Fibroblast of pulmonary artery (primary cell): ENCODE measurements at places on chromosomes 5 and 9.

DNA sequence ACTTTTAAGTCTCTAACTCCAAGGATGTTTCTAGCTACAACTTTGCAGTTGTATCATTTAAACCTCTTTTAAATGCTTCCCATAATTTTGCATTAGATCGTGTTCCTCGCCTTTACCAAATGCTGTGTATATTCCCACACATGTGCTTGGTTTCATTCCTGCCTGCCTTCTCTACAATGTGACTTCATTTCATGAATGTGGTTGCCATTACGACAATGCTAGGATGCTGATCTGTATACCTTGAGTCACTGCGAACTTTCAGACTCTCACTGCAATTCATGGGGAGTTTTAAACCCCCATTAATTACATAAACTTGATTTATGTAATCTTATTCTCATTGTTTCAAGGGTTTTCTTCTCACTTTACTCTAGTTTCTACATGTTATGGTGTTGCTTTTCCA lies 50.3 kb downstream of the UBE2QL1 start:
- no peak for DNase-seq

GRCh38 chr5:66013397-66013796 lies 87.0 kb downstream of the ERBIN start:
- no peak for DNase-seq

- peak; percentile 66 for DNase-seq
These were observed 982.0 kb upstream of the ARRDC3 start for GRCh38 chr5:92364986-92365550.

DNA sequence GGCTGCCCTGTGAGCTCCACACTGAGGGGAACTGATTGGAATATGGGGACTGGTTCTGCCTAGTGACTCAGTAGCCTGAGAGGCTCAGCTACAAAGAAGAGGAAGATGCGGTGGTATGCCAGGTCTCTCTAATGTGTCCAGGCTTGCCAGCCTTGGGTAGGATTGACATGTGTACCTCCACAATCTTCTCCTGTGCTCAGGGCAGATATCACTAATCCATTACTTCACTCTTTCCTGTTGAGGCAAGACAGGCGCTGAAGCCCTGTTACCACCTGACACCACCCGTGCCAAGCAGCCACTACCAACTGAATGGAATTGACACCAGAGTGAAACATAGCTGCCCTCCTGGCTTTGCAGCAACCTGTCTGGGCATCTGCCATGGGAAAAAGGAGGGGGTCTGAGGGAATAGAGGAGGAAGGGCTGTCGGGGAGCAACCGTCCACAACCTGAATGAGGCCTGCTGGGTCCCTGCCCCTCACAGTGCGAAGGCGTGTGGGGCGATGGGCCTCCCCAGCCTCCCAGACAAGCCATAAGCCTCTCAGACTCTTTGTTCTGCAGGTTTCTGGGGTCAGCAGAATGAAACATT lies 114.7 kb upstream of the CXCL14 start:
- DNase-seq = no peak

DNA sequence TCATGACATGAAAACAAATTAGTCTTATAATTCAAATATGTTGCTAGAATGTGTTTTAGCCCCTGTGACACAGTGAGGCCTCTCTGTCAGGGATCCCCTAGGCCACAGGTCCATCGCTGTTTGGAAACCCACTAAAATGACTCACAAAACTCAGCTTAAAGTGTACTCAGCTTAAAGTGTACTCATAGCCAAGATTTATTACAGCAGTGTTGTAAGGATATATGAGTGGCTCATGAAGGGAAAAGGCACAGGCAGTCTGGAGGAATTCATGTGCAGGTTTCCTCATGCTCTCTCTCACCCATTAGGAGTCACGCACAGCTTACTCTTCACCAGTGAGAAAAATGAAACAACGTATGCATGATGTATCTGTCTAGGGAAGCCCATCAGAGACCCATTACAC lies 24.4 kb upstream of the TGFBI start:
- DNase-seq = peak; percentile 48

DNA sequence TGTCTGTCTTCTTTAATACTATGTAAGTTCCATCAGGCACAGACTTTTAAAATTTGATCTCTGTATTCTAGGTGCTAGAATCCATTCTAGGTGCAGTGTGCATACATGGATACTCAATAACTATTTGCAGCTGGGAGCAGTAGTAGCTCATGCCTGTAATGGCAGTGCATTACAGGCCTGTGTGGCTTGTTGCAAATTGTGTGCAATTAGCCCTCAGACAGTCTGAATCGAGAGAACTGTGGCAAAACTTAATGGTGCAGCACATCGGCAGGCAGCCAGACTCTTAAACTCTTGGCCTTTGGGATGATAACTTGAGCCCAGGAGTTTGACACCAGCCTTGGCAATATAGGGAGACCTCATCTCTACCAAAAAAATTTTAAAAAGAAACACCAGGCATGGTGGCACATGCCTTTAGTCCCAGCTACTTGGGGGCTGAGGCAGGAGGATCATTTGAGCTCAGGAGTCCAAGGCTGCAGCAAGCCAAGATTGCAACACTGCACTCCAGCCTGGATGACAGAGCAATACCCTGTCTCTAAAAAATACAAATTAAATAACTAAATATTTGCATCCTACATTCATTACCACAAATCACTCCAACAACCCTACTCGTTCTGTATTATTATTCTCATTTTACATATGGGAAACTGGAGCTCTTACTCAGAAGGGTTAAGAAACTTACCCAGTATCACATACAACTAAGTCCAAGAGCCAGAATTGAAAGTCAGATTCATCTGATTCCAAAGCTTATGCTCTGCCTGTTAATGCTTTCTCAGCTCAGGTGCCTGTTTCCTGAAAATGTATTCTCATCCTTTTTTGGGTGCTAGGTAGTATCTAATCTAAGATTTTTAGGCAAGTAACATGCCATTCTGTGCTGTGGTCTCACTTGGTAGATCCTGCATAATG lies 30.1 kb downstream of the PRKACG start:
- DNase-seq = no peak

- no peak for DNase-seq
These were observed 313.0 kb downstream of the GADD45G start for GRCh38 chr9:89917861-89918260.

- DNase-seq = no peak
These were observed 465.6 kb upstream of the KIF2A start for GRCh38 chr5:61840361-61840760.

DNA sequence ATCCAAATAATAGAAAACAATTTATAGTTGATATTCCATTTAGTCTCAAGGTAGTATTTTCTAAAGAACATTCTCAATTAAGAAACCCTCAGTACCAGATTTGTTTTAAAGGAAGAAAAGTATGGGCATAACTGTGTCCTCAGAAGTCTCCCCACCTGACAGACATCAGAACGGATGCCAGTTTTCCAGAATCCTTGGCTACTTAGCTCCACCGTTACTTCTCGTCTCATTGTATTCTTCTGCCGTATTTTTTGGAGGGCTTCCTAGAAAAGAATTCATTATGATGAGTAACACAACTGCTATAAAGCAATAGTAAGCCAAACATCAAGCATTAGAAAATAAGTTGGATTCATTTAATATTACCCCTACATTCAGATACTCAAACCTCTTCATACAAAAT lies 67.8 kb downstream of the DROSHA start:
- DNase-seq = peak; percentile 13

GRCh38 chr9:134916161-134916665 lies 1.5 kb downstream of the FCN1 start:
- no peak for DNase-seq

DNA sequence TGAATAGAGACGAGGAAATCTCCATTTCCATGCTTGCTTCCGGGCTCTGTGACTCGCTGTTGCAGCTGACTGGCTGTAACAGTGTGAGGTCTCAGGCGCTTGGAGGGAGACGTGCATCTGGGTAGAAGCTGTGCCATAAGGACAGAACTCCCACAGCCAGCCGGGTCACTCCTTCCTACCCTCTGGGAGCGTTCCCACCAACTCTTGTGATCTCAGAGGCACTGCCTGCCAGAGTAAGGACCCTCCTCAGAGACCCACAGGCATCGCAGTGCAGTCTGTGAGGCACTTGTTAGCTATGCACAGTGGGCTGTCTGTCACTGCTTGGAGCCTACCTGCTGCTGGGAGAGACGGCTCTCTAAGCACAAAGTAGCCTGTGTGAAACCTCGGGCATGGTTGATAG lies 203.4 kb upstream of the SEMA6A start:
- no peak for DNase-seq

DNA sequence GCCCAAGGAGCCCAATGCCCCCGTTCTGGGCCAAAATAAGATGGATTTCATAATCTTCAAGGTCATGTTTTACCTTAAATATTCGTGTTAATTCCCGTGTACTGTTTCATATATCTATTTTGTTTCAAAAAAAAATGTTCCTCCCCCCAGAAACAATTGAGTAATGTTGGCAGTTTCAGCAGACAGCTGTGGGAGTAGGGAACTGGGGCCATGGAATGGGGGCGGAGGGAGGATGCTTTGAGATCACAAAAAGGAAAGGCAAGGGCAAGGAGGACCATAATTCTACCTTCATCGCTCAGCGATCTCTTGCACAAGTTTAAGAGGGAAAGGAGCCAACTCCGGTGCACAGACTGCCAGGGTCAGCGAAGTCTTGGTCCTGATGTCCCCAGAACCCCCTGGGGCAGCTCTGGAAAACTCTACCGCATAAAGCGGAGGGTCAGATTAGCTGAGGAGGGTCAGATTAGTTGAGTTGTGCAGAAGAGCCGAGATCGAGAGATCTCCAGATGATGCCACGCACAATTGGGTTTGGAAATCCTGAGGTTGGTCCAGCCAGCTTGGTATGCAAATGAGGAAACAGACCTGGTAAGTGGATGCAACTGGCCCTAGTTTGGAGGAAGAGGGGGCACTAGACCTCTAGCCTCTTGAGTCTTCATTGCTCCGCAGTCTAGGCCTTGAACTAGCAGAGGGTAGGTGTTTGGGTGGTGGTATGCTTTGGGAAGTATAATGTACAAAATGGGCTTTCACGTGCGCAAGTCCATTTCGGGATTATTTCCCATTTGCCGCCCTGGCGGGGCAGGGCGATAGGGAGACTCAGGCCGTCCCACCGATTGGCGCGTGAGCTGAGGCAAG lies 24.0 kb downstream of the CDKN2A start:
- DNase-seq = no peak

GRCh38 chr5:37724395-37725125 lies 115.3 kb downstream of the GDNF start:
- peak; percentile 54 for DNase-seq

GRCh38 chr5:174374206-174374605 lies 328.7 kb downstream of the NSG2 start:
- no peak for DNase-seq

GRCh38 chr9:90393365-90394152 lies 249.1 kb downstream of the DIRAS2 start:
- no peak for DNase-seq

DNA sequence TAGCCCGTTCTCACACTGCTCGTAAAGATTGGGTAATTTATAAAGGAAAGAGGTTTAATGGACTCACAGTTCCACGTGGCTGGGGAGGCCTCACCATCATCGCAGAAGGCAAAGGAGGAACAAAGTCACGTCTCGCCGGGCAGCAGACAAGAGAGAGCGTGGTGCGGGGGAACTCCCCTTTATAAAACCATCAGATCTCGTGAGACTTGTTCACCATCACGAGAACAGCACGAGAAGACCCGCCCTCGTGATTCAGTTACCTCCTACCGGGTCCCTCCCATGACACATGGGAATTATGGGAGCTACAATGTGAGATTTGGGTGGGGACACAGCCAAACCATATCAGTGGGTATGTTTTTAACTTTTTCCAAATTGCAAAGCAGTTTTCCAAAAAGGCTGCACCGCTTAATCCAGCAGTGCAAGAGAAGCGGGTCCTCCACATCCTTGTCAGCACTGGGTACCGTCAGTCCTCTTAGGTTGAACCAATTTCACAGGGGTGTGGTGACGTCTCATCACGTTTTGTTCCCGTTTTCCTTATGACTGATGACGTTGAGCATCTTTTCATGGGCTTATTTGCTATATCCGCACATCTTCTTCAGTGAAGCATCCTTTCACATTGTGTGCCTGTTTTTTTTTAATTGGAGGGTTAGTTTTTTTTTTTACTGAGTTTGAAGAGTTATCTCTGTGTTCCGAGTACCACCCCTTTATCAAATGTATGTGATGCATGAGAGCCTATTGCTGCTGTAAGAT lies 8.0 kb upstream of the FCN2 start:
- no peak for DNase-seq

GRCh38 chr9:134434894-134435506 lies 108.7 kb downstream of the RXRA start:
- DNase-seq = peak; percentile 98

DNA sequence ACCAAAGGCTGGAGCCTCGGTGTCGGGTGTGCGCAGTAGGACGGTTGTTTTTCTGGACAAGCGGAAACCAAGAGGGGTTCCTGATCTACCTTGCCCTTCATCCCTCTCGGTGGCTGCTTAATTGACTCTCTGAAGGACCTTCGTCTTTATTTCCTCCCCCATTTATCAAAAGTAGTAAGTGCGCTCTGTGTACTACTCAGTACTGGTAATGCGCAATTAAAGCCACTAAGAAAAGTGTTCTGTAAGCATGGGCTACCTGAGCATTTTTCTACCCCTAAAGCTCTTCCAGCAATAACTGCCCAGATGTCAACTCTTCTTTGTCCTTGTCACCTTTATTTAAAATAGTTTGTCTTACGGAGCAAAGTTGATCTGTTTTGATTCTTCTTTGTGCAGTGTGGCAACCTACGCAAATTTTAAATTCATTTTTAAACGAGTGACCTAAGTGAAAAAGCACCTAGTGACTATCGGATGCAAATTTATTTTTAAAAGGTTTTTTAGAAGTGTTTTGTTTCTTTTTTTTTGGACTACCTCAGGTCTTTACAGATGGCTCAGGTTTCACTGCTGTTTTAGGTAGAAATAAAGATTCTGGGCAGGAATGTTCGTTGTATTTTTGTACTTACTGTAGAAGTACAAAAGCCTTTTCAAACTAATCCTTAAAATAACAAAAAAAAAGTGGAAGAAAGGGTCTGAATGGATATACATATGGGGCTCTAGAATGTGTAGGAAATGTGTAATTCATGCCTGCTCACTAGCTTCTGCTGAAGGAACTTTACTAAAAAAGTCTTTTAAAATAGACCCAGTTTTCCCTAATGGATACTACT lies 2.0 kb downstream of the JMY start:
- DNase-seq = no peak

DNA sequence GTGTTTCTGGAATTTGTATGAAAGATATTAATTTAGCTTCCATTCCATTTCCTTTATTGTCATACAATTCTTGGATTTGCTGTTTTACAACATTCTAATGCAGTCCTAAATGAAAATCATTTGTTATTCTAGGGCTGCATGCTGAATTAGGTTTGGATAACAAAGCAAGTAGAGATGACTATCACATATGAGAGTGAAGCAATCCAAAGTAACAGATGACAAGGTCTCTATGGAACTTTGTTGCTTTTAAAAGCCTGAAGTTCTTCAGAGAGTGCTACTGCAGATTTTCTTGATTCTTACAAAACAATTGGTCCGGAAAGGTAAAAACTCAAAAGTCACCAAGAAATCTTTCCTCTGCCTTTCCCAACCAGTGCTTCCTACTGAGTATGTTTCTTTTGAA lies 56.9 kb upstream of the VCAN start:
- DNase-seq = peak; percentile 24

DNA sequence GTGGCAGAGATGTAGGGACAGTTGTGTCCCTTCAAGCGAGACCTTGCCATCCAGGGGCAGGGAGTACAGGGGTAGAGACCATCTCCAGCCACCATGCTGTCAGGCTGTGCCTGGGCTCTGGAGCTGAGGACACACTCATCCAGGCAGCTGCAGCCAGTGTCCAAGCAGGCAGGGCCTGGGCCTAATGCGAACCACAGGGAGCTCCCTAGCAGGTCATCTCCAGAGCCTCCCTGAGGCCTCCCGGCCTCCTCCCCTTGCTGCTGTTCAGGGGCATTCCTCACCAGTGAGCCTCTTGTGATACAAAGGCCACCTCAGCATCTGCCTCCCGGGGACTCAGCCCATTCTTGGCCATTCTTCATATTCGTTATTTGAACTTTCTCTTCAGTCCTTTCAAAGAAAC lies 35.0 kb downstream of the TPPP start:
- no peak for DNase-seq
